ENCODE measurements at places on chromosomes 2 and 18.

- no peak for DNase-seq
Measured at GRCh38 chr2:192197357-192197756, 2.6 kb upstream of the TMEFF2 start.

DNA sequence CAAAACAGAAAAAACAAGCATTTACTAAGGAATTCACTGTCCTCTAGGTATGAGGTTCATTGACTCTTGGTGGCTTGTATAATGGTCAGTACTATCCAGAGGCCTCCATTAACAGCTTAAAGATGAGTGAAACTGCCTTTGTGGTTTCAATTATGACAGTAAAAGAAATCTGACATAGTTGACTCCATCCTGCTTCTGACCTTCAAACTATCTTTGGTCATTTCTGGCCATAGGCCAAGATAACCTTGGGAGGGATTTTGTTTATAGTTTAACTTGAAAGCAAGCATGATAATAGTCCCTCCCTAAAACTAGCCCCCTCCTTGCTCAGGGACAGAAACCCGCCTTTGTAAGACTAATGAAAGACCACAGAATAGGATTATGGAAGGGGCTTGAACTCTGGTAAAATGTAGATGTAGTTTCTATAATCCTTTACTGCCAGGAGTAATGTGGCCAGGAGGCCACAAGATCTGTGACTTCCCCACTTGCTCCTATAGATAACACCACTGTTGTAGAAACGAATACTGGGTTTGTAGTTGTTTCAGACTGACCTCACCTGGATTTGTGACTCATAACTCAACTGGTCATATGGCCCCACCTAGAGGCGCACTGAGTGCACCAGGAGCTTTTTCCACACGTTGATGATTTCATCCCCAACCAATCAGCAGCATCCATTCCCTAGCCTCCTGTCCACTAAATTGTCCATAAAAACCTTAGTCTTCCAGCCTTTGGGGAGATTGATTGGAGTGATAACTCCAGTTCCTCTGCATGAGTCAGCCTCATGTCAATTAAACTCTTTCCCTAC, 8.6 kb upstream of the PLEKHM3 start:
- peak; percentile 35 for DNase-seq

- peak; percentile 61 for DNase-seq
Measured at GRCh38 chr18:9737472-9738121, 29.5 kb downstream of the RAB31 start.

DNA sequence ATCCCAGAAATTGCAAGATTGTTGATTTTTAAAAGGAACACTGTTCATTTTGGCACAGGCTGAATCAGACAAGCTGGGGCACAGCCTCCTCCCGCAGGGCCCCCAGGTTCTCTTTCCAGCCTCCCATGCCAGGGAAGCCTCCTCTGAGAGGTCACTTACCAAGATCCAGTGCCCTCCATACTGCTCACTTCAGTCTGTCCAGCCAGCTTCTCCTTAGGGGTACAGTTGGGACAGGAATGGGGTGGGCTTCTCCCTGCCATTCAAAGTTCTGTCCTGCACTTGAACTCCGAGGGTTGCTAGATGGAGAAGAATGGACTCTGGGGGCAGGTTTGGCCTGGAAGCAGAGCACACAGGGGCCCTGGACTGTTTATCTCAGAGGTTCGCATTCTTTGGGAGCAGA, 7.5 kb upstream of the CYP26B1 start:
- no peak for DNase-seq

- DNase-seq: no peak
Measured at GRCh38 chr18:37611614-37612279, 46.1 kb upstream of the CELF4 start.

DNA sequence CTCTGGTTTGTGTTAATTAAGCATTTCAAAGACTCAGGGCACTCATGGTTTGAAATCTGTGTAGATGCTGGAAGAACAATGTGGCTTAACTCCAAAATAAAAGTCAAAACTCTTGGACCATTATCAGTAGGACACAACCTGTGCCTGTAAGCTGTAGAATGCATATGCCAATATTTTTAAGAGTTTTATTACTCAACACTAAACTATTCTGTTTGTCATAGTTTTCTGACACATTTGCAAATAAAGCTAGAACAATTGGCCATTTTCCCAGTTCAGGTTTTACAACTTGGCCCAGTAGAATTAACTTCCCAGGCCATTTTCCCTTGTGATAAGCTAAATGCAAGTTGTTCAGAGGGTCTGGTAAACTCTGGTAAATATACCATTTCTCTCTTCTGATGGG, 713.1 kb downstream of the CBLN2 start:
- DNase-seq: peak; percentile 22

DNA sequence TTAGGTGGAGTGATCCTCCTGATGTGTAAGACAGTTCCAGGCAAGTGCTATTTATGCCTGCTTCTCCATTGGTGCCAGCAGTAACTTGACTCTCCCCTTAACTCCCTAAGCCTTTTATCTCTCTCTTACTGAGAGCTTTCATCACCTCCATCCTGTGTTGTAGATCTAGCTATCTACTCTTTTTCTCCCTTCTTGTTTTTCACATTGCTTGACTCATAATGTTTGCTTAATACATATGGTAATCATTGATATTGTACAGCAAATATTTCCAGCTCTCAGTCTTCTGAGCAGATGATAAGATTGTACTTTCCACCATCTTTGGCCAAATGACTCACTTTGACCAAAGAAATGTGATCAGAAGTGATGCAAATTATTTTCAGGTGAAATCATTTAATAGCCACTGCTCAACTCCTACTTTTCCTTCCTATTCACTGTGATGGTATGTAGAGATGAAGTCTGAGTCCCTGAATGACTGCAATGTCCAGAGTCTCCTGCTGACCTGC, 165.0 kb downstream of the PLCL1 start:
- peak; percentile 82 for DNase-seq

DNA sequence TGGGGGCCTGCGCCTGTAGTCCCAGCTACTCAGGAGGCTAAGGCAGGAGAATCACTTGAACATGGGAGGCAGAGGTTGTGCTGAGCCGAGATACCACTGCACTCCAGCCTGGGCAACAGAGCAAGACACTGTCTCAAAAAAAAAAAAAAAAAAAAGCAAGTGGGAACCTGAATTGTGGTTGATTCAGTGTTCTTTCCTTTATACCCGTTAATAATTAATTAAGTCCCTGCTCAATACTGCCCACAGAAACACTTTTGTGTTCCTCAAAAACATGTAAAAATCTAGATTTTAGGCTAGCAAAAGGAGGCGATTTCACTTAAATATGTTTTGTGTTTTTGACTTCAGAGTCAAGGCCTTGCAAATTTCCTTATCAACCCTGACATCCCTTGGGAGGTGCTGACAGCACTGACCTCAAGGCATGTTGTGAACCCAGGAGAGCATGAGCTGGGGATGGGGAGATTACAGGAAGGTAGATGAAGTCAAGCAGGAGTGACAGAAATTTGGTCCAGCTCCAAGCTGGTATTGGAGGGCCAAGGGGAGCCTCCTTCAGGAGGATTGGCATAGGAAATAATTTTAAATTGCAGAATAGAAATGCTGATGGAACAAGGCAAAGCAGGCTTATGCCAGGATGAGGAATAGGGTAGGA, 89.0 kb upstream of the PNPT1 start:
- no peak for DNase-seq

DNA sequence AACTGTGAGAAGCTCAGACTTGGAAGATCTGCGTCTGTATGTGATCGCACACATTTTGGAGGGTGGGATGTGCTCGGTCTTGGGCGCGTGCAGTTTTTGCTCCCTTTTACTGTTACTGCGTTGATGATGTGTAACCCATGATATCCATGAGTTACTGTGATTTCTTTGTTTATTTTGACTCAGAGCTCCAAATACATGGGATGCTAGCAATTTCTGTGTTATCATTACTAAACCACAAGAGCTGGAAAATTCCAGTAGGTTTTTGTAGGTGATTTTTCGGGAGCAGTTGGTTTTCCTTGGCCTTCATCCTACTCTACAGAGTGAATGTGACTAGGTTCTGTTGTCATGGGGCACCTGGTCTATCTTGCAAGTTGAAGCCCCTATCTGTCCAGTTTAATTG, 124.2 kb downstream of the AGAP1 start:
- peak; percentile 91 for DNase-seq

GRCh38 chr2:151782378-151783132, 45.7 kb downstream of the ARL5A start:
- no peak for DNase-seq

DNA sequence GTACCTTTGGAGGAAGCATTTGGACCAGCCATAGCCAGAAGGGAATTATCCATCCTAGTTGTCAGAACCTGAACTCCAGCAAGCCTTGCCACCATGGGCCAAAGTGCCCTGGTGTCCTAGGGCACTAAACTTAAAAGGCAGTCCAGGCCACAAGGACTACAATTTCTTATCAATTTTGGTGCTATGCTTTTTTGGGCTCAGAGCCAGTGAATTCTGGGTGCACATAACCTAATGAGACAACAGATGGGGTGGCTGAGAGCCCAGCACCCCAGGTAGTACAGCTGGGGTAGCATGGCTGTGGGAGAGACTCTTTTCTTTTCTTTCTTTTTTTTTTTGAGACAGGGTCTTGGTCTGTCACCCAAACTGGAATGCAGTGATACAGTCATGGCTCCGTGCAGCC, 14.4 kb upstream of the RANBP2 start:
- no peak for DNase-seq

DNA sequence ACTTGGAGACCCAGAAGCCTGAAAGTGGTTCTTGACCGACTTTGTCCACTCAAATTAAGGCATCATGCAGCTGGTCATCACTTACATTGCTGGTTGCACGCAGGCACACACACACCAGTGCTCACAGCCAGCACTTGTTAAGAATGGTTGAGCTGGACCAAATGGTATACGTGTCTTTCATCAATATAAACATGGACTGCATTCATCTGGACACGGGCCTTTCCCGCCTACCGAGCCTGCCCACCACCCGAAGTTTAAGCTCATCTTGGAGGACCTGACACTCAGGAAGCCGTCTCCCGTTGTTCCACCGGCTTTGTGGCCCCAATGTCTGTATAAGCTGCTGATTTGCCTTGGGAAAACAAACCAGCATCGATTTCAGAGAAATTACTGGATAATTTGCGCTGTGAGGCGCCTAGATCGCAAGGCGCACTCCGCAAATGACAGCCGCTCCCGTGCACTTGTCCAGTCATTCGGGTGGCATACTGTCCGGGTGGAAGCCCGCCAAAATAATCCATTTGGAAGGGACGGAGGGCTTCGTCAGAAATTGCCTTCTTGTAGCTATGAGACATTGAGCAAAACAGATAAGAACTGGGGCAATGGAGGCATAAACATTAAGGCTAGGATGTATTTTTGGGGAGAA, 40.1 kb upstream of the AKAIN1 start:
- peak; percentile 16 for DNase-seq

DNA sequence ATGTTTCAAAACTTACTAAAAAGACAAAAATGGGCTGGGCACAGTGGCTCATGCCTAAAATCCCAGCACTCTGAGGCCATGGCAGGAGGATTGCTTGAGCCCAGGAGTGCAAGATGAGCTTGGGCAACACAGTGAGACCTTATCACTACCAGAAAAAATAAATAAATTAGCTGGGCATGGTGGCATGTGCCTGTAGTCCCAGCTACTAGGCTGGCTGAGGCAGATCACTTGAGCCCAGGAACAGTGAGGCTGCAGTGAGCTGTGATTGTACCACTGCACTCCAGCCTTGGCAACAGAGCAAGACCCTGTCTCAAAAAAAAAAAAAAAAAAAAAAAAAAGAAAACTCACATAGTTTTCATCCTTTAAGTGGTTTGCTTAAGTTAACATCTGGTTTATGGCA, 6.4 kb downstream of the TSPYL6 start:
- no peak for DNase-seq

- DNase-seq: no peak
Measured at GRCh38 chr2:44596537-44597320, 235.0 kb downstream of the CAMKMT start.

GRCh38 chr2:203728321-203728720, 21.9 kb downstream of the CD28 start:
- no peak for DNase-seq

- no peak for DNase-seq
Measured at GRCh38 chr18:70450426-70451253, 161.8 kb downstream of the SOCS6 start.

DNA sequence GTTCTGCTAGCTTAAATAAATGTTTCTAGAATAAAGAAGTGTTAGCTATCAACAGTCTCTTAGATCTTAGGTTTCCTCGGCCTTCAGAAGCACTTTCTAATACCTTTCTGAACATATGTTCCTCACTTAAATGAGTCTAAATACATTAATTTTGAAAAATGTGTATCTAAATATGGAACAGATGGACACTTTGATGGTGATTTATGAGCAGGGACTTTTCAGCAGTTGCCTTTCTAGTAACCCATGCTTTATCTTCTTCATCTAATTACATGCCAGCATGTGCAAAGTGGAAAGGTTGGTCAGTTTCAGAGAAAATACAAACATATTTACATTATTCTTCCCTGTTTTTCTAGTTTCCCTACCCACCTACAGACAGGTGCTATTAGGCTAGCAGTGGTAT, 797.0 kb upstream of the CHAC2 start:
- no peak for DNase-seq

DNA sequence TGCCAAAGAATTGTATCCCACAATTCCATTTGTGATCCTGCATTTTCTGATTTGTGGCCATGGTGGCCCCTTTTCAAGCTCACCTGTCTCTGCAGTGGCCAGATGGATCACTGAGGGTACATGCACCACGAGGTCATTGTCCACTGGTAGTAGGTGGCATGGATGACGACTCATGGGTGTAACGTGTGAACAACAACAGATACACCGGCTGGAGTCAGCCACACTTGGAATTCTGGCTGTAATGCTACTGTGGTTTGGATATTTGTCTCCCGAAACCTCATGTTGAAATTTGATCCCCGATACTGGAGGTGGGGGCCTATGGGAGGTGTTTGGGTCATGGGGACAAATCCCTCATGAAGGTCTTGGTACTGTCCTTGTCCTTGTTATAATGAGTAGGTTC, 102.2 kb upstream of the TAF1B start:
- DNase-seq: peak; percentile 34

DNA sequence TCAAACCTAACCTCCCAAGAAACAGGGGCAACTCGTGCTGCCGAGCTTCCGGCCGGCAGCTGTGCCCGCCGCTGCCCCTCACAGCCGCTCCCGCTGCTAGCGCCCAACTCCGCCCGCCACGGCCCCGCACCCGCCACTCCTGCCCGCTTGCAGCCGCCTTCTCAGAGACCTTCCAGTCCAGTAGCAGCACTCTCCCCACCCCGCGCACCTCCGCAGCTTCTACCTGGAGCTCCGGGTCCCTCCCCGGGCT, 722 bp upstream of the C2orf15 start:
- DNase-seq: peak; percentile 12

- no peak for DNase-seq
Measured at GRCh38 chr2:16653799-16654198, 11.8 kb downstream of the CYRIA start.

DNA sequence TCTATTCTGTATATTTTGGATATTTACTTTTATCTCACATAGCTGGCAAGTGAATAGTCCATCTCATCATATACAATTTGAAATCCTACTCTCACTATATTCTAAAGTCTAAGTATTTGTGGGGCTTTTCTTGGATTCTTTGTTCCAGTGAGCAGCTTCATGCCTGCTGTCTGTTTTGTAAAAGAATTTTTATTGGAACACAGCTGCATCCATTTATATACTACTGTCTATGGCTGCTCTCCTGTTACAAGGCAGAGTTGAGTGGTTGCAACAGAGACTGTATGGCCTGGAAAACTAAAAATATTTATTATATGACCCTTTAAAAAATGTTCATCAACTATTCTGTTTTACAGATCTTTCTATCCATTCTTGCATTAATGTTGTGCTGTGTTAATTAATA, 193.3 kb upstream of the KLHL14 start:
- no peak for DNase-seq

GRCh38 chr2:75480971-75481836, 79.5 kb downstream of the EVA1A start:
- no peak for DNase-seq
